Sigmoid colon (tissue), 7 donors: ENCODE measurements at places on chromosomes 3 and 15.

DNA sequence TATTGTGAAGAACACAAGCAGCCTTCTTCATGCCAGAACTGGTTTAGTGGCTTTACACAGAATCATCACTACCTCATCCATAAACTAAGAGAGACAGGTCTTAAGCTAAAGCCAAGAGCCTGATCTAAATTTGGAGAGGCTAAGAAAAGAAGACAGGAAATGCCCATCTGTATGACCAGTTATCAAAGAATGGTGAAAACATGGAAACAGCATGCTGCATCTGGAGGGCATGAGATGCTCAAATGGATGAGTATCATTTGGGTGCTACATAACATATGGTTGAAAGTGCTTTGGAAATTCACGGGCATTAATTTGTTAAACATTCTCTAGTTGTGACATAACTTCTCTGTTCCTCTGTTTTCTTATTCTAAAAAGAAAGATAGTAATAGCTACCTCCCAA, 112.5 kb downstream of the CPNE4 start:
- H3K4me3 ChIP-seq, result no peak overlapping the region
- H3K27me3 ChIP-seq, result no peaks in the 10 kb centered on the region
- no peaks in the 10 kb centered on the region for H3K4me1 ChIP-seq
- no peak overlapping the region for H3K27ac ChIP-seq

- no peaks in the 10 kb centered on the region for H3K27me3 ChIP-seq
- H3K27ac ChIP-seq, result no peak overlapping the region
- peaks cover 4% of the 10 kb centered on the region for H3K36me3 ChIP-seq
- no peak overlapping the region for H3K4me3 ChIP-seq
- DNase-seq, result no peak
- no peaks in the 10 kb centered on the region for H3K4me1 ChIP-seq
These were observed 31.9 kb downstream of the PCCB start for GRCh38 chr3:136281966-136282520.

DNA sequence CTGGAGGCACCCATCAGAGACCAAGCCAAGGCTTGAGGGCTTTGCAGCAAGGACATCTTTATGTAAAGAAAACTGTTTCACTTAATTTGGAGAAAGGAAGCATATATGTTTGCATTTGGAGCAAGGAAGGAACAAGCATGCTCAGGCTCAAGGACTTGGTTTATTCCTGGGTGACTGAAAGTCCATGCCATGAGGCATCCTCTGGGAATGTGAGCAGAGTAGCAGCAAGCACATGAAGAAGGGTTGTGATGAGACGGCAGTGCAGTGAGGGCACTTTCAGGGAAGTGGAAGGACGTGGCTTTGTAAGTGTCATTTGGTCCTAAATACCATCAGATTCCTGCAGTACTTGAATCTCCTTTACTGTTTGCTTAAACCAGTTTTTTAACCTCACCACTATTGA, 26.8 kb downstream of the POLG start:
- H3K4me3 ChIP-seq, result no peak overlapping the region
- no peaks in the 10 kb centered on the region for H3K36me3 ChIP-seq
- no peaks in the 10 kb centered on the region for H3K27me3 ChIP-seq
- no peak for DNase-seq

DNA sequence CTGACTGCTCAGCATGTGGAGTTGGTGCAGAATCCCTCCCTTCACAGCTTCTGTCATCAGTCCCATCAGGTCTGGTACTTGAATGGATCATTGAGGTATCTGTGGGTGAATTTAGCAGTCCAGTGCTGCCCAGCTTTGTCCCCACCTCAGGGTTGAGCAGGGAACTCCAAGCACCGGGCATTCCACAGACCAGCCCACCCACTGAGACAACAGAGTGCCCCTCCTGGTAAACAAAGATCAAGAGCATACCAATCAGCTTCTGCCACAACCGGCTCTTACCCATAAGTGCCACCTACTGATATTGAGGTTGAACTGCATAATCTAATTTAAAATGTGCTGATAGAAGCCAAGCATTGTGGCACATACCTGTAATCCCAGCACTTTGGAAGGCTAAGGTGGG, 57.1 kb upstream of the FXR1 start:
- no peak overlapping the region for H3K4me3 ChIP-seq
- H3K4me1 ChIP-seq, result no peaks in the 10 kb centered on the region
- H3K27me3 ChIP-seq, result no peaks in the 10 kb centered on the region
- no peak overlapping the region for H3K27ac ChIP-seq
- H3K36me3 ChIP-seq, result no peaks in the 10 kb centered on the region
- no peak for DNase-seq

DNA sequence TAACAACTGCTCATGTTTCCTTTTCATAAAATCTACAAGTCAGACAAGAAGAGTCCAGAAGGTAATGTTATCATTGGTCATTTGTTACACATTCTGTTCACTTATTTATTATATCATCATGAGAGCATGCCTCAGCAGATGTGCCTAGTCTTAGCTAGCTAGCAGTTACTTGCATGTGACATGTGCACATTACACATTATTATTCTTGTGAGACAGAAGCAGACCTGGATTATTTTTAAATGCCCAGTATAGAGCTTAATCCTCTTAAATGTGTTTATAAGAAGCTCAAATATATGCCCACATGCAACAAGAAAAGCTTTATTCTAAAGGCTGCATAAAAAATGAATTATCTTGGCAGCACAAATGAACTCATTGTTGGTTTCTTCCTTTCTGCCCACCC, 12.6 kb downstream of the YEATS2 start:
- no peaks in the 10 kb centered on the region for H3K27me3 ChIP-seq
- no peak overlapping the region for H3K27ac ChIP-seq
- no peak for DNase-seq

- H3K4me1 ChIP-seq, result no peaks in the 10 kb centered on the region
- DNase-seq, result no peak
- H3K4me3 ChIP-seq, result no peak overlapping the region
- H3K27ac ChIP-seq, result no peak overlapping the region
- no peaks in the 10 kb centered on the region for H3K36me3 ChIP-seq
These were observed 145.2 kb downstream of the FILIP1L start for GRCh38 chr3:99969136-99969535.

DNA sequence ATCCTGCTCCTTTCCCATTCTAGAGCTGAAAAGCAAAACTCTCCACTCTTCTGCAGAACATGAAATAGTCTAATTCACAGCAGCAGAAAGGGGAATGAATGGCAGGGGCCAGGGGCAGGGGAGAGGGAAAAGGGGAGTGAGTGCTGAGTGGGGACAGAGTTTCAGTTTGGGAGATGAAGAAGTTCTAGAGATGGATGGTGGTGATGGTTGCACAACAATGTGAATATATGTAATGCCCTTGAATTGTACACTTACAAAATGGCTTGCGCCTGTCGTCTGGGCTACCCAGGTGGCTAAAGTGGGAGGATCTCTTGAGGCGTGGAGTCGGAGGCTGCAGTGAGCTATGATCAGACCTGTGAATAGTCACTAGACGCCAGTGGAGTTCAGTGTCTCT, 78.5 kb upstream of the MEF2A start:
- peak overlapping the region; percentile 63 for H3K27ac ChIP-seq
- no peaks in the 10 kb centered on the region for H3K4me1 ChIP-seq
- H3K4me3 ChIP-seq, result no peak overlapping the region
- H3K36me3 ChIP-seq, result no peaks in the 10 kb centered on the region
- H3K27me3 ChIP-seq, result no peaks in the 10 kb centered on the region

DNA sequence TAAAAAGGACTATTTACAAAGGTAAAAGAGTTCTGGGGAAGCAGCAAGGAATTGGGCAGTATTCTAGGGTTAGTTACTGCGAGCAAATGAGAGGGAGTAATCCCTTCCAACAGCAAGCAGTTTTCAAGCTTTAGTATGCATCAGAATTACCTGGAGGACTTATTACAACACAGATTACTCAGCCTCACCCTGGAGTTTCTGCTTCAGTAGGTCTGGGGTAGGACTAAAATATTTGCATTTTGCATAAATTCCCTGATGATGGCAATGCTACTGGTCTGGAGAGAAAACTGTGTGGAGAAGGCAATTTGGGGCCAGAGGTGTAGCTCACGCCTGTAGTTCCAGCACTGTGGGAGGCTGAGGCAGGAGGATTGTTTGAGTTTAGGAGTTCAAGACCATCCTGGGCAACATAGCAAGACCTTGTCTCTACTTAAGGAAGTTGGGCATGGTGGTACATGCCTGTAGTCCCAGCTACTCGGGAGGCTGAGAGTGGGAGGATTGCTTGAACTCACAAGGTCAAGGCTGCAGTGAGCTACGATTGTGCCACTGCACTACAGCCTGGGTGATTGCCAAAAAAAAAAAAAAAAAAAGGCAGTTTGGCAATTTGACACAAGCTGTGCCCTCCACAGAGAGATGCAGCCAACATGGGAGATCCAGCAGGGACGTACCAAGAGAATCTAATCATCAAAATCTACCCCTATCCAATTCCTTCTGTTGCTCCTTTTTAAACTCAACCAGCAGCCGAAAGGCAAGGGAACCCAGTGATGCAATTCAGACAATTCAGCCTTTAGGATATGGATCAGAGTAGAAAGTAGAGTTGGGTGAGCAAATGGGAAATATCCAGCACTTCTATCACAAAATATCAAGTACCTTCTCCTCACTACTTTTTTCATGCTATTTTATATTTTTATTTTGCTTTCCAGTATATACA, 27.1 kb upstream of the AP4E1 start:
- H3K4me3 ChIP-seq, result no peak overlapping the region
- no peaks in the 10 kb centered on the region for H3K36me3 ChIP-seq
- no peak for DNase-seq
- no peaks in the 10 kb centered on the region for H3K27me3 ChIP-seq
- no peak overlapping the region for H3K27ac ChIP-seq

DNA sequence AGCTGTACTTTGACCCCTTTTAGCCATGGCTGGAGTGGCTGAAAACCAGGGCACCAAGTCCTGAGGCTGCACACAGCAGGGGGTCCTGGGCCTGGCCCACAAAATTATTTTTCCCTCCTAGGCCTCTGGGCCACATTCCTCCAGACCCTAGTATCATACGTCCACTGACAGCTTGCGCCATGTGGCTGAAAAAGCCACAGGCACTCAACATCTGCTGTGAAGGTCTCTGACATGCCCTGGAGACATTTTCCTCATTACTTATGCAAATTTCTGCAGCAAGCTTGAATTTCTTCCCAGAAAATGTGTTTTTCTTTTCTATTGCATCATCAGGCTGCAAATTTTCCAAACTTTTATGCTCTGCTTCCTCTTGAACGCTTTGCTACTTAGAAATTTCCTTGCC, 239.0 kb downstream of the SQOR start:
- no peak overlapping the region for H3K4me3 ChIP-seq
- H3K4me1 ChIP-seq, result no peaks in the 10 kb centered on the region
- H3K27ac ChIP-seq, result no peak overlapping the region
- DNase-seq, result no peak
- H3K27me3 ChIP-seq, result no peaks in the 10 kb centered on the region
- H3K36me3 ChIP-seq, result no peaks in the 10 kb centered on the region

- no peaks in the 10 kb centered on the region for H3K36me3 ChIP-seq
- no peaks in the 10 kb centered on the region for H3K4me1 ChIP-seq
- no peak overlapping the region for H3K4me3 ChIP-seq
These were observed 18.4 kb downstream of the KLF15 start for GRCh38 chr3:126338790-126339288.

DNA sequence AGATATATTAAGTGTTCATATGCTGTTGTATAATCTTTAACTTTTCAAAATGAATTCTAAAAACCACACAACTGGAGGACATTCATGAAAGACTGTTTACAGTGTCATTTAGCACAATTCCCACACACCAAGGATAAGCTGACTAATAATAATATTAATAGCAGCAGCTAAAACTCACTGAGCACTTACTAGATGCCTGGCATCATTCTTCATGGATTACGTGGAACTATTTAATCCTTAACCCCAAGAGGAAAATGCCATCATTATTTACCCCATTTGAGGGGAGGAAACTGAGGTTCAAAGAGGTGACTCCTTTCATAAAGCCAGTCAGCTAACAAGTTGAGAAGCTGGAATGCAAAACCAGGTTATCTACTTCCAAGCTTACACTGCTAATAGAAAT, 77.0 kb downstream of the TMEM108 start:
- H3K27ac ChIP-seq, result no peak overlapping the region
- H3K27me3 ChIP-seq, result no peaks in the 10 kb centered on the region
- no peak overlapping the region for H3K4me3 ChIP-seq
- H3K4me1 ChIP-seq, result no peaks in the 10 kb centered on the region
- no peaks in the 10 kb centered on the region for H3K36me3 ChIP-seq
- no peak for DNase-seq

DNA sequence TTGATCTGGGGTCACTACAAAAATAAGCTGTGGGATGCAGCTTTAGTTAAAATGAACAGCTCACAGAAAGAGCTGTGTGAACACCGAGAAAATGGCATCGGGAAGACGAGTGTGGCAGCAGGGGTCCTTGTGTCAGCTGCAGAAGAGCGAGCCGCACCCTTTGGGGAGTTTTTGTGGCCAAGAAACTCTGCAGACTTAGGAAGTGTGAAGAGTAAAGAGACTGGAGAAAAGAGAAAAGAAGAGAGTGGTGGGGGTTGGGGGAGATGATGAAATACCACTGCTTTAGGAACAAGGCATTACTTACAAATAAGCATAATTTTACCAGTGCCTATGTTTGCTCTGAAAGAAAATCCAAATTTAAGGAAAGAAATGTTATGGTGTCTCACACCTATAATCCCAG, 147.8 kb downstream of the LRRC28 start:
- no peak overlapping the region for H3K4me3 ChIP-seq
- H3K36me3 ChIP-seq, result no peaks in the 10 kb centered on the region
- peaks cover 12% of the 10 kb centered on the region for H3K4me1 ChIP-seq
- DNase-seq, result no peak

- no peaks in the 10 kb centered on the region for H3K27me3 ChIP-seq
- DNase-seq, result no peak
- peaks cover 29% of the 10 kb centered on the region for H3K4me1 ChIP-seq
- no peak overlapping the region for H3K27ac ChIP-seq
- no peak overlapping the region for H3K4me3 ChIP-seq
These were observed 28.5 kb downstream of the ARHGEF3 start for GRCh38 chr3:56772952-56773938.

DNA sequence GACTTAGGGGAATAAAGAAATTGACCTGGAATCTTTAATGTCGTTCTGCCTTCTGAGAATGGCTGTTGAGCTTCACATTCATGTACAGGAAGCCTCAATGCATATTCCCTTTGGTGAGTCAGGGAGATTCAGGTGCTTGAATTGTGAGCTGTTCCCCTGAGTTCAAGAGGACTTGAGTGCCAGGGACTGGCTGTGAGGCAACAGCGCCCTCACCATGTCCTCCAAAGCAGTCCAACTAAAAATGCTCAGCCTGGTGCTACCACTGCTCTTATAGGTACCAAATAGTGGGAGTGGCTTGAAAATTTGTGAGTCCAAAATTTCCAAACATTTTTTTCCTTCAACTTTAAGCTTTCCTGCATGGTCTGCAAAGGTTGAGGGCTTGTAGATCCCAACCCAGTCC, 54.1 kb downstream of the LEO1 start:
- peaks cover 5% of the 10 kb centered on the region for H3K36me3 ChIP-seq
- H3K4me1 ChIP-seq, result no peaks in the 10 kb centered on the region
- no peaks in the 10 kb centered on the region for H3K27me3 ChIP-seq
- H3K27ac ChIP-seq, result no peak overlapping the region
- no peak for DNase-seq

DNA sequence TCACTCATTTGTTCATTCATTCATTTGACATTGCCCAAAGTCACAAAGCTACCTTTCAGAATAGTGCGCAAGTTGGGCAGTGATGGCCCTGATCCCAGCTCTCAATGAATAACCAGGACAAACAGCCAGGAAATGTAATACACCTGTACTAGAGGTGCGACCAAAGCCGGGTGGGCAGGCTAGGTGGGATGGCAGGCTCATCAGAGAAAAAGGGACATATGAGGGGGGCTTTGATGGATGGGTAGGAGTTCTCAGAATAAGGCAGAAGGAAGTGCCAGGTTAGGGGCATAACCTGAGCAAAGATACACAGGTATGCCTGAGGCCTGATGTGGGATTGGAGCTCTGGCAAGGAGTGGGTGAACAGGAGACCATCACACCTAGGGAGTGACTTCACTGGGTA, 53.4 kb upstream of the SMAD6 start:
- no peak overlapping the region for H3K27ac ChIP-seq
- H3K27me3 ChIP-seq, result no peaks in the 10 kb centered on the region
- no peak for DNase-seq
- H3K36me3 ChIP-seq, result no peaks in the 10 kb centered on the region
